Neural crest cell (in vitro differentiated cells): ENCODE measurements at places on chromosomes 5 and 9.
A peak's percentile ranks its signal among the peaks of the same experiment; 100 is the strongest.

- peak overlapping the region; percentile 82 for H3K4me3 ChIP-seq
- peaks cover 4% of the 10 kb centered on the region for H3K36me3 ChIP-seq
- peaks cover 3% of the 10 kb centered on the region for H3K27me3 ChIP-seq
- no peak for DNase-seq
- H3K4me1 ChIP-seq, result peaks cover 78% of the 10 kb centered on the region
Measured at GRCh38 chr9:79663300-79663699, 91.5 kb downstream of the TLE4 start.

- no peaks in the 10 kb centered on the region for H3K36me3 ChIP-seq
- no peak overlapping the region for H3K27ac ChIP-seq
- H3K27me3 ChIP-seq, result peaks cover 98% of the 10 kb centered on the region
- peak overlapping the region; percentile 75 for H3K4me3 ChIP-seq
Measured at GRCh38 chr5:77630114-77630680, 8.3 kb downstream of the OTP start.

- no peak overlapping the region for H3K27ac ChIP-seq
- no peaks in the 10 kb centered on the region for H3K4me1 ChIP-seq
- H3K36me3 ChIP-seq, result no peaks in the 10 kb centered on the region
- no peak overlapping the region for H3K4me3 ChIP-seq
- peaks cover 7% of the 10 kb centered on the region for H3K27me3 ChIP-seq
- DNase-seq, result no peak
Measured at GRCh38 chr9:136972743-136973142, 4.6 kb upstream of the PTGDS start.

- H3K27me3 ChIP-seq, result no peaks in the 10 kb centered on the region
- peaks cover 18% of the 10 kb centered on the region for H3K4me1 ChIP-seq
Measured at GRCh38 chr9:109859447-109859846, 79.4 kb downstream of the PALM2AKAP2 start.

DNA sequence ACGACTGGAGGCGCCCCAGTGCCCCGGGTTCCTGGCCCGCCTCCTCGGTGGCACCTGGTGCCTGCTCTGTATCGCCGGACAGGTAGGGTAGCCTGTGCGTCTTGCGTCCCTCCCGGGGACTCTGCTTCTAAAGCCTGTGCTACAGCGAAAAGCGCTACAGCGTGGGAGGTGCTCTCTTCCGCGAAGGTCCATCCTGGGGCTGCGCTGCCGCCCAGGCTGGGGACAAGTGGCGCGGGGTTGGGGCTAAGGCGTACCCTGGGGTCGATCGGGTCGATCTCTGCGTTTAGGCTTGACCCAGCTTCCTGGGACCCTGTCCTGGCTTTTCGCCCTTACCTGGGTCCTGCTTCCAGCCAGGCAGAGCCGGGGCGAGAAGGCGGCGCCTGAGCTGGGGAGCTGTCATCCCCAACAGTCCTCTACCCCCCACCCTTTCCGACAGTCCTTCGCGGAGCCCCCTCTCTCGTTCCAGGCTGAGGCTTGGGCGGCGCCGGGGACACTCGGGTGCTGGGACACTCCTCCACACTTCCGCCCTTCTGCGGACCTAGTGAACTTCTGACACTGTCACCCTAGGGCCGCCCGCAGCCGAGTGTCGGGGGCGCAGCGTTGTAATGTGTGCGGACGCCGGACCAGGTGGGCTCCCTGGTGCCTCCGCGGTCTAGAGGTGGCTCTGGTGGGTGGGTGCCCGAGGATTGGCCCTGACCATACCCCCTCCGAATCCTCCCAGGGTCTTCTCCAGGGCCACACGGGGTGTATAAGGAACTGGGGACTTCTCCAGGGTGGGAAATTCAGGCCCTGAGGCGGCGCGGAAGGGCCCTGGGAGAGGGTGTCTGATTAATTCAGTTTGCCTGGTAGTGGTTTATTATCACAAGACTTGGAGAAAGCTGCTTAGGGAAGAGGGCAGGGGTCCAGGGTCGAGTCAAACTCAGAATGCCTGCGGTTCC, 328.2 kb downstream of the SH3GL2 start:
- no peak for DNase-seq
- H3K27me3 ChIP-seq, result peaks cover 75% of the 10 kb centered on the region
- peaks cover 20% of the 10 kb centered on the region for H3K4me1 ChIP-seq
- peak overlapping the region; percentile 85 for H3K4me3 ChIP-seq
- no peak overlapping the region for H3K27ac ChIP-seq

GRCh38 chr9:98930792-98931191, 12.9 kb upstream of the COL15A1 start:
- no peak overlapping the region for H3K27ac ChIP-seq
- H3K4me3 ChIP-seq, result no peak overlapping the region
- H3K4me1 ChIP-seq, result peaks cover 8% of the 10 kb centered on the region
- peaks cover 9% of the 10 kb centered on the region for H3K27me3 ChIP-seq
- H3K36me3 ChIP-seq, result no peaks in the 10 kb centered on the region

GRCh38 chr5:19314840-19315239, 673.2 kb downstream of the CDH18 start:
- H3K27me3 ChIP-seq, result no peaks in the 10 kb centered on the region
- no peak overlapping the region for H3K27ac ChIP-seq
- no peak for DNase-seq
- no peak overlapping the region for H3K4me3 ChIP-seq
- no peaks in the 10 kb centered on the region for H3K4me1 ChIP-seq
